Activated CD4-positive, alpha-beta T cell treated with anti-CD3 and anti-CD28 coated beads for 24 hours (primary cell): ENCODE measurements at places on chromosomes 1 and 21.

GRCh38 chr1:43493661-43494450 lies 36.8 kb upstream of the PTPRF start:
- no peak for DNase-seq

DNA sequence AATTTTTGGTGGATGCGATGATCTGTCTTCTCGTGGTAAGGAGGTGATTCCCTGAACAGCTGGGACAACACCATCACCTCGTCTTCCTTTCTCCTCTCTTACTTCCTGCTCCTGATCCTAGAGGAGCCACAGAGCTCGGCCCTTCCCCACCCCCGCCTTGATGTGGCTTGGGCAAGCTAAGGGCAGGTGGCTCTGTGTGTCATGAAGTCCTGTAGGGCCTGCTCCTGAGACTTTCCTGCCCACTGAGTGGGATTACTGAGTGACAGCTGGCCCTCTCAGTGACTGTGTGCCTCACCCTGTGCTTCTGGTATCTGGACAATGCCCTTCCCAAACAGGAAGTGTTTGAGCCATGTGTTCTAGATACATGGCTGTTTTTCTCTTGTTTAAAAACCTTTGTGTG lies 153.0 kb downstream of the KCNJ6 start:
- DNase-seq = no peak

GRCh38 chr1:58870298-58870676 lies 86.4 kb upstream of the JUN start:
- no peak for DNase-seq

DNA sequence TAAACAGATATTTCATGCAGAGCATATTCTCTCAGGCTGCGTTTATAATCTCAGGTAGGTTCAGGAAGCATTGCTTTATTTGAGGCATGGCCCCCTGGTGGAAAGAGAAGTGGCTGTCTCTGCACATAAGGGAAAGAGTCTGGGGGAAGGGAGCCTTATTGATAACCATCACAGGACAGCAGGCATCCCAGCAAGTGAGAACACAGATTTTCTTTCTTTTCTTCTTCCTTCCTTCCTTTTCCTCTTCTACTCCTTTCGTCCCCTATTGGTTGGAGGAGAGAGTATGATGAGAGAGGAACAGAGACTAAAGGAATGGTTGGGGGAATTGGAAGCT lies 21.9 kb downstream of the TSNAX start:
- no peak for DNase-seq

GRCh38 chr1:62054188-62054587 lies 140.5 kb upstream of the L1TD1 start:
- no peak for DNase-seq

- peak; percentile 16 for DNase-seq
These were observed 539 bp downstream of the CGN start for GRCh38 chr1:151511636-151512215.

DNA sequence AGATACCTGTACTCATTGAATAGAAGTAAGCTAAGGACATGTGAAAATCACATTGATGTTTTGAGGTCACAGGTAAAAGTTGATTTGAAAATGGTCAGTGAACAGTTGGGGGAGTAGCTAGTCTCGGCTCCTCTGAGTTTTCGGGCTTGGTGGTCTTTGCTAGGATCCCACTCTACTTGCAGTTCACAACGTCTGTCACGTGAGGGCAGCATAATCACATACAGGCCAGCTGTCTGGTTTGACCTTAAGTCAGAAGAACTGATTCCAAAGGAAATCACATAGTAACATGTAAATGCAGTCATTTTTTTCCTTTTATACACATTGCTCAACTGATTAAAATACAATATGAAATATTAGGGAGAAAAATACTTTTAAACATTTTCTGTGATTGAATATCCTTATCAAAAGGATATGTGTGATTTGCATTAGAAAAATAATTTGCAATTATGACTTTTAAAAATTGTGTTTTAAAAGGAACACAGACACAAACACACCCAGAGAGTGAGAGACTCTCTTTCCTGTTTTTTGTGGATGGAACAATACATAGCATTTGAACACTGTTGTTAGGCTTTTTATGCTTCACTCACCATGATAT lies 21.8 kb upstream of the PDC start:
- peak; percentile 17 for DNase-seq

- DNase-seq = no peak
These were observed 90.8 kb downstream of the PPP1R12B start for GRCh38 chr1:202439308-202439707.

DNA sequence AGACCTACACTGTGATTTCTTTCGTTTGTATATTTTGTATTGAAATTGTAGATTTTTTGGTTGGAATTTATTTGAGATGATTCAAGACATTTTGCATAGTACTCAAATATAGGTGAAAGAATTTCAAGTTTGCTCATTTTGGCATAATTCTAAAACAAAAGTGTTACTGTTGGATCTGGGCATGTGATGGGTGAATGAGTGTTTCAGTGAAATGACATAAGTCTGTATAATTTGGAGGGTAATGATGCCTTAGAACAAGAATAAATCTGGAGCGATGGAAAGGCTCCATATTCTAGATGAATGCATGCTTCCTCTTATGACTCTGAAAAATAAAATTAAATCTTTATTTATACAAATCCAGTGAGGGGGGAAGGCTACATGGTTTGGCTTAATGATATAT lies 41.0 kb downstream of the NFIA start:
- no peak for DNase-seq

GRCh38 chr1:116370181-116370580 lies 2.9 kb upstream of the ATP1A1 start:
- no peak for DNase-seq

- DNase-seq = no peak
These were observed 4.2 kb upstream of the IBA57 start for GRCh38 chr1:228161362-228161761.

DNA sequence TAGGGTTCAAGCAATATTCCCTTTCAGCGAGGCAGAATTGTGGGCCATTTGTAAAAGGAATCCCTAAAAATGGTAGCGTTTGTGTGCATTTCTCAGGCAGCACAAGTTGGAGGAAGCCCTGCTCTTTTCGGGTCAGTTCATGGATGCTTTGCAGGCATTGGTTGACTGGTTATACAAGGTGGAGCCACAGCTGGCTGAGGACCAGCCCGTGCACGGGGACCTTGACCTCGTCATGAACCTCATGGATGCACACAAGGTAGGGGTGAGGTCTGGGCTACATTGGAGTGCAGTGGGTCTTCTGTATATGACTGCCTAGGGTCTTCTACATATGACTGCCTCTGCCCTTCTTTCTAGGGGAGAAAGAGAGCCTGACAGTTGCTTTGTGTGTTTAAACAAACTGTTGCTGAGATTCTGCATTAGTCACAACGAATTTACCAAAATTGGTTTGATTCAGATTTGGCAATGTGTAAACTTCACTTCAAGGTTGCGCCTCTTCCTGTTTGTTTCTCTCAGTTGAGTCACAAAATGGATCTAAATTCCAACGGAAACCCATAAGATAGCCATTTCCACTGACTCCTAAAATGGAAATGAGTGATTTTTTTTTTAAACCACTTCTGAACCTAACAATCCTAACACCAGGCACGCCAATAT lies 40.4 kb upstream of the BMP8A start:
- DNase-seq = no peak

DNA sequence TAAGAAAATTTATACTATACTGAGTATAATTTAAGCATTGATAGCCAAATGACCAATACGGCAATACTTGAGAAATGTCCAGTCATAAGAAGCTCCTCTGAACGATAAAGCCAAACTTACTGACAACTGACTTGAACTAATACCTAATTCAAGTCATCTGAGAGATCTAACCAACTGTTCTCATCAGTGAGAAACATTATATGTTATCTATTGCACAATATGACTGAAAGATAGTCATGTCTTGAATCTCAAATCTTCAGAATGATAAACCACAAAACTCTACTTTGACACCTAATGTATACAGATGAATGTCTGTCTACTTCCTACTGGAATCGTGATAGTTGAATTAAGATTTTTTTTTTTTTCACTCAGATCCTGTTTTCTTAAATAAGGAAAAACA lies 39.0 kb downstream of the APP start:
- DNase-seq = no peak

GRCh38 chr1:94958081-94958480 lies 31.2 kb upstream of the CNN3 start:
- DNase-seq = no peak

GRCh38 chr1:219537223-219537631 lies 75.7 kb downstream of the ZC3H11B start:
- DNase-seq = no peak

GRCh38 chr1:66996018-66996682 lies 57.8 kb downstream of the SLC35D1 start:
- DNase-seq = peak; percentile 37

DNA sequence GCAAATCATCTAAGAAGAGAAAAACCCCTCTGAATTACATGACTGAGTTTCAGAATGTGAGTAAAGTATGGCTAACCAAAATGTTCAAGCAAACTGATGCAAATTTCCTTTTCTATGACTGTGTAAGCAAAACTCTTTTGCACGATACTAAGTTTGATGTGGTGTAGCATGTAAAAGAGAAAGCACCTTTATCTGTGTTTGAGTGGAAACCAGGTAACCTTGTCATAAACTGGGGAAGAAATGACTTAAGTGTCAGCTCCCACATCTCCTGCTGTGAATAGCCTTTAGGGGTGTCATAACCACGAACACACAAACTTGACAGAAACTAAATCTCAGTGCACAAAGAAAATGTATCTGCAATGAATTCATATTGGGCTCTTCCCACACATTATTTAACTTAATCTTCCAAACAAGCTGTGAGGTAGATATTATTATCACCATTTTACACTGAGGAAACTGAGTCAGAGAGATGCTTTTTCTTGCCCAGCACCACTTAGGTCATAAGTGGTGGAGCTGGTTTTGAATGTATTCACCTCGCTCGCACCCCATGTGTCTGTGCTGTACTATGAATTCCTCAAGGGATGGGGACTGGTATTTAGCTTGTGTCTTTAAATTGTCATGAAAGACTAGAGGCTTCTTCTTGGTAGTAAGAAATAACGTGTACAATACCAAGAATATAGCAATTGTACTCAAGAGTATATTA lies 32.9 kb upstream of the IL12RB2 start:
- no peak for DNase-seq

DNA sequence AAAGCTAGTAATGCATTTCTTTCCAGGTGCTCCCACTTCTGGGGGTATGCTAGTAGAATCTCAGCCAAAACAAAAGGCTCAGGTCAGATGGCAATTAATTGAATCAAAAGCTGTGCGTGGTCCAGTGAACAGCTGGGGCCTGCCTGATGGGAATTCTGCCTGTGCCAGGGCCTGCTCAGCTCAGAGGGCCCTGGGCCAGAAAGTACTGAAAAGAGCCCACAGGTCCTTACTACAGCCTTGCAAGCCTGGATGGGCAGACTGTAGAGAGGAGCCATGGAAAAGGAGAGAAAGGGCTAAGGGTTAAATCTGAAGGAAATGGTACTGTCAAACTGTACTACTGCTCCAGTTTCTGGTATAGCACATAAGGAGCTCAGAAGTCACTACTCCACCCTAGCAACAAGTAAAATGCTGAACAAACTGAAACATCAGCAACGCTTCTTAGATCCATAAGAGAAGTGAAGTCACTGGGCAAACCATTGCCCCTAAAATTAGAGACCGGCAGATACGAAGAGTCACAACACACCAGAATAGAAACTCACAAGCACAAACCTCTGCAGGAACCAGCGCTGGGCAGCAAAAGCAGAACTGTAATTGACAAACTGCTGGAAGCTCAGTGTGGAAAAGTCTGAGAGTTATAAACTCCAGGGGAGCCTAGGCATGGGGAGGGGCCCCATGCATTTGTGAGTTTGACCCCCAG lies 121.1 kb upstream of the SYT6 start:
- DNase-seq = no peak

GRCh38 chr1:96206451-96206850 lies 515.1 kb upstream of the PTBP2 start:
- DNase-seq = no peak

DNA sequence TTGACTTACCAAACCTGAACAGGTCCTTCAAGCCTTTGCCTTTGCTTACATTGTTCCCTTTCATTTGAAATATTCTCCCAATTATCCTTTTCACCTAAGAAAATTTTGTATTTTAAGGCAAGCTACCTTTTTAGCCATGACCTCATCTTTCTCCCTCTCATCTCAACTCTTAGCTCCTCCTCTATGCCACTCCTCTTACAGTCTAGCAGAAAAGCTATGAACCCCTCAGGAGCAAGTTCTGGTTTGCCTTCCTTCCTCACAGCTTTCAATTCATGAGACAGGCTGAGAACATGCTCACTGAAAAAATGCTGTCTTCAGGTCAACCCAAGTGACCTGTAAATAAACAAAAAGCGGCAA lies 8.3 kb upstream of the MUTYH start:
- DNase-seq = no peak

DNA sequence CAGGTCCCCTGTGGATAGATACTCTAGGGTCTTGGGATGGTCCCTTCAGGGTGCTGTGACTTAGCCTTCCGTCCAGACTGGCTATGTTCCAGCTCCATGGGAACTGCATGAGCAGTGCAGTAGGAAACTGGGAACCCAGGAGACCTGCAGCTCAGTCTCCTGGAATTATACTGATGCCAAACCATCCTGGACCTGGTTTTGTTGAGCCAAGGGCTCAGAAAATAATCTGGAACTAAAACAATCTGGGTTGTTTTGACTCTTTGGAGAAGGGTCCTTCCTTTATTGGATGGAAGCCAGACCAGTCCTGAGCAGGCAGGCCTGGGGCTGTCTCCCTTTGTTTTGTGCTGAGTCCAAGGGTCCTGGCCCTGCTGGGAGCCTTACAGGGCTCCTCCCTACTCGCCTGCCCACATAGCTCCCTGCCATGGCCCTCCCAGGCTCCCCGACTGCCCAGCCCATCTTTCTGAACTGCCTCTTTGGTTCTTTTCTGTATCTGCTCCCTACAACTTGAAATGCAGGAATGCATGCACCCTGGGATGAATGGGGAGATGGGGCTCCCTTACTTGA lies 1.2 kb downstream of the IPO13 start:
- no peak for DNase-seq

- DNase-seq = no peak
These were observed 98.5 kb upstream of the DISP3 start for GRCh38 chr1:11380500-11380899.

DNA sequence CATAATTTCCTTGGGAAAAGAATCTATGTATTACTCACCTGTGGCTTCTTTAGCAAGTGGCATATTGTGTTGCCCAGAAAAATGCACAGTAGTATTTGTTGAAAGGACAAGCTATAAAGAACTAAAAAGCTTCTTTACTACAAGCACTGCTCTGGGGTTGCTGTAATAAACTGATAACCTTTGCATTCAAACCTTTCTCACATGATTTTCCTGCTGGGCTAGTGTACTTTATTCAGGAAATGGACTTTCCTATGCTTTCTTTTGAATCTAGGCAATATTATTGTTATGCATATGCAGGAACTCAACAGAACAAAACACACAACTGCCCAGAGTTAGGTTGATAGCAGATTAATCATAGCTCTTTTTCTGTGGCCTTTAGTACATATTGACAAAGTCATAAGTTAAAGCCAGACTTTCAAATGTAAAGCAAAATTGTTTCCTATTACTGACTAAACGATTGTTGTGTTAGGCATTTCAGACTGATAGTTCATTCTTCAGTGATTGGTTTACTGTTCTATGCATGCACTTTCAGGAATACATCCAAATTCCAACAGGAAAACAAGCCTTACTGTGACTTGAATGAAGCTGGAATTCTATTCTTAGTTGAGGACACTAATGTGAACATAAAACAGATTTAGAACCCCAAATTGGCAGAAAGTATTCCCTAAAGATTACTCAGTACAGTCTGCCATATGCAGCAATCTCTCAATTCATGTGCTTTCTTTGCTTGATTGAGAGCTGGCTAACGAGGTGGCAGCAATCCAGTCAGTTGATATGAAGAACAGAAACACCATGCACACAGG lies 564.3 kb upstream of the NEGR1 start:
- DNase-seq = no peak

- DNase-seq = no peak
These were observed 107.4 kb downstream of the LYST start for GRCh38 chr1:235759336-235759735.

- no peak for DNase-seq
These were observed 46.2 kb downstream of the UCHL5 start for GRCh38 chr1:193013005-193013404.
